ENCODE measurements at places on chromosomes 12 and 14. TPM values are rescaled to one million over a fixed set of nuclear protein-coding genes. Genes with fewer than 3 reads are reported as not detected.
A peak's percentile ranks its signal among the peaks of the same experiment; 100 is the strongest.

The RIPK3 gene
- total RNA-seq = 3.6 TPM

The ANKRD33 gene
- total RNA-seq = not detected

The C14orf132 gene
- 4.8 TPM for total RNA-seq

The LRIG3 gene
- 4.5 TPM for total RNA-seq

The PDE3A gene
- 161 TPM for total RNA-seq

The PACS2 gene
- total RNA-seq = 64.0 TPM

The PTPRB gene
- 38.7 TPM for total RNA-seq

GRCh38 chr12:55965941-55966407 is at the start of gene PMEL:
PMEL (minus strand) TSS chr12:55966042; CDS start chr12:55966011, 31 bp downstream.
- DNase-seq = no peak
- H3K4me3 ChIP-seq = peak within 1 kb of the TSS; percentile 95
- peak within 1 kb of the TSS; percentile 86 for H3K27ac ChIP-seq

DNA sequence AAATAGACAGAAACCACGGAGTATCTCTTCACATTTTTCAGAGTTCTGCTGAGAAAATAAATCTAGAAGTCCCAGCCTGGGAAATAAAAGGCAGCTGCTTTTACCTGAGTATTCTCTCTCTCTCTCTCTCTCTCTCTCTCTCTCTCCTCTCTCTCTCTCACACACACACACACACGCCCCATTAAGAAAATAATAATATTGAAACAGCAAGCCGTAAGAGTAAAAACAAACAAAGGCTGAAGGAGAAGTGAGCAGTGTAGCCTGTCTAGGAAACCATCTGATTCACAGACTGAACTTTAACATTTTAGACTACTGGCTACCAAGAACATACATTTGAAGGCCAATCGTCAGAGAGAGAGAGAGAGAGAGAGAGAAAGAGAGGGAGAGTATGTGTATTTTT is 8.4 kb downstream of the PTHLH start:
- DNase-seq = no peak
- peaks cover 15% of the 10 kb centered on the region for H3K4me1 ChIP-seq

DNA sequence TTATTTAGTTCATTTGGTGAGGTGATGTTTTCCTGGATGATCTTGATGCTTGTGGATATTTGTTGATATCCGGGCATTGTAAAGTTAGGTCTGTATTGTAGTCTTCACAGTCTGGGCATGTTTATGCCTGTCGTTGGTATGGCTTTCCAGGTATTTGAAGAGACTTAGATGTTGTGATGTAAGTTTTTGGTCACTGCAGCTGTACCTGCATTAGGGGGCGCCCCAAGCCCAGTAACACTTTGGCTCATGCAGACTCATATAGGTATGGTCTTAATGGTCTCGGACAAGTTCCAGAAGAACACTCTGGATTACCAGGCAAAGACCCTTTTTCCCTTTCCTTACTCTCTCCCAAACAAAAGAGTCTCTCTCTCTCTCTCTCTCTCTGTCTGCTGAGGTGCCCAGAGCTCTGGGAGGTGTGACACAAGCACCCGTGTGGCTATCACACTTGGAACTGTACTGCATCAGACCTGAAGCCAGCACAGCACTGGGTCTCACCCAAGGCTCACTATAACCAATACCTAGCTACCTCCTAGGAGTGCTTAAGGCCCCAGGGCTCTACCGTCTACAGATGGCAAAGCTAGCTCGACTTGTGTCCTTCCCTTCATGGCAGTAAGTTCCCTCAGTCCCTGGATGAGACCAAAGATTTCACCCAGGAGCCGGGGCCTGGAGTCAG is 425.8 kb upstream of the ATXN7L3B start:
- H3K27me3 ChIP-seq = no peaks in the 10 kb centered on the region
- H3K36me3 ChIP-seq = no peaks in the 10 kb centered on the region
- DNase-seq = no peak
- no peaks in the 10 kb centered on the region for H3K4me1 ChIP-seq

DNA sequence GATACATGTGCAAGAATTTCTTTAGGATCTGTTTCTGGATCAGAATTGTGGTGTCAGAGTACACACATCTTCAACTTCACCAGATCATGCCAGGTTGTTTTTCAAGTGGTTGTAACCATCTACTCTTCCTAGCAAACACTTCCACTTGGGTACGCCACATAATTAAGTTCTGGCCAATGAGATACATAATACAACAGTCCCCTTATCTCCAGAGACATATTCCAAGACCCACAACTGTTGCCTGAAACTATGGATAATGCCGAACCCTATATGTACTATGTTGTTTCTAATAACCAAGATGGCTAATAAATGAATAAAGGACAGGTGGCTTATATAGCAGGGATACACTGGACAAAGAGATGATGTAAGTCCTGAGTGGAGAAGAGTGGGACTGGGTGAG is 2.5 kb upstream of the CHPT1 start:
- H3K27me3 ChIP-seq = no peaks in the 10 kb centered on the region
- DNase-seq = no peak
- H3K4me1 ChIP-seq = peaks cover 43% of the 10 kb centered on the region
- no peaks in the 10 kb centered on the region for H3K36me3 ChIP-seq
- no peak overlapping the region for H3K27ac ChIP-seq
- no peak overlapping the region for H3K4me3 ChIP-seq

DNA sequence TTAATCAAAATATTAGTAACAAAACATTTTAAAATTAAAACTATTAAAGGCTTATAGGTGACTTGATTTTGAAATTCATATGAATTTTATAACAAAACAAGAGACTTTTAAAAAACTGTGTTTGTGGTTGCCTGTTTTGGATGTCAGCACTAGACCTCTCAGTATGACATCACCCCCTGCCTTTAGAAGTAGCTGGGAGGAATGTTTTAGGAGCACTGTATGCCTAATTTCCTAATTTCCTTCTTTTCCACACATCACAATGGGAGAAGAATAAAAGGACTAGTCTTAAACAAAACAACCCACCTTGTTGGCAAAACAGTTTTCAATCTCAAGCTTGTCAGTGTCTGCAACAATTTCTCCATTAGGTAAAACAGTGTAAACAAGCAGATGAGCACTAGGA is 48.1 kb upstream of the PZP start:
- H3K36me3 ChIP-seq = no peaks in the 10 kb centered on the region
- no peak for DNase-seq
- no peaks in the 10 kb centered on the region for H3K27me3 ChIP-seq
- no peak overlapping the region for H3K27ac ChIP-seq

- H3K27ac ChIP-seq = peak overlapping the region; percentile 16
- H3K27me3 ChIP-seq = no peaks in the 10 kb centered on the region
- no peak overlapping the region for H3K4me3 ChIP-seq
- H3K36me3 ChIP-seq = peaks cover 8% of the 10 kb centered on the region
- DNase-seq = peak; percentile 26
Observed at GRCh38 chr14:89589400-89590118, 172.5 kb upstream of the FOXN3 start.

GRCh38 chr14:102955636-102956408 is 33.4 kb downstream of the AMN start:
- no peak for DNase-seq
- H3K27ac ChIP-seq = no peak overlapping the region
- H3K4me1 ChIP-seq = peaks cover 5% of the 10 kb centered on the region
- no peak overlapping the region for H3K4me3 ChIP-seq
- peaks cover 99% of the 10 kb centered on the region for H3K36me3 ChIP-seq

DNA sequence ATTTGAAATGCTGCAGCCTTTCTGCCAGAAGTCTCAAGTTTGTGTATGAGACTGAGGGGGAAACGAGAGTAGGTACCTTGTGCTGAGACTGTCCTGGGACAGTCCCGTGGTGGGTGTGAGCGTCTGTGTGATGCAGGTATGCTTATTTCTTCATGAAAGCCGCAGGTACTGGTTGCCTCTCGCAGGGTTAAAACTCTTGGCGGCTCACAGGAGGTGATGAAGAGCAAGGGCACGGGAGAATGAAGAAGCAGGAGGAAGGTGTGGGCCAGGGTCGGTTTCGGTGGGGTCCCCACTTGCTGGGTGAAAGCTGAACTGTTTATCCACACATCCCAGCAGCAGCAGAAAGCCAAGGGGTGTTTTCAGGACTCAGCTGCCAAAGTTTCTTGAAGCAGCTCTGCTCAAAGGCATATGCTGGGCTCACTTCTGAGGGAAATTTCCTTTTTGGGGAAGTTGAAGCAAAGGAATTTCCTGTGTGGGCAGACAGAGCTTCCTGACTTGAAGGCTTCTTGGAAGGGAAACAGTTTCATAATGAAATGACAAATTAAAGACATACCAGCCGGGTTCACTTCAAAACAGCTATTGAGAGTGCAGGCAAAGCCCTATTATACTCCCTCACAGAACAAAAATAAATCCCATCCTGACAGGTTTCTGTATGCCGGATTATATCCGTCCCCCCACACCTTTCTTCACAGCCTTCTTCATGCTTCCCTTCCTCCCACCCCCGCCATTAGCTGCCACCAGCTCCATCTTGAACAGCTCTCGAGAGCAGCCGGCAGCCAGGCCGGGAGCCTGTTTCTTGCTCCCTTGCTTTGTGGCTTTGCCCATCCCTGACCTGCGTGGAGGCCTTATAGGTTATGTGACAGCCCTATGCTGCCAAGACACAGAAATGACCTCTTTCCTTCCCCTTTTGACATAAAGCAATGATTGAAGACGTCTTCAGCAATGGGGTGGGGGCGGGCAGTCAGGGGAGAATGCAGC is 116.6 kb downstream of the ETV6 start:
- H3K4me1 ChIP-seq = peaks cover 96% of the 10 kb centered on the region
- H3K27ac ChIP-seq = peak overlapping the region; percentile 87
- H3K4me3 ChIP-seq = peak overlapping the region; percentile 42
- DNase-seq = no peak
- no peaks in the 10 kb centered on the region for H3K36me3 ChIP-seq

DNA sequence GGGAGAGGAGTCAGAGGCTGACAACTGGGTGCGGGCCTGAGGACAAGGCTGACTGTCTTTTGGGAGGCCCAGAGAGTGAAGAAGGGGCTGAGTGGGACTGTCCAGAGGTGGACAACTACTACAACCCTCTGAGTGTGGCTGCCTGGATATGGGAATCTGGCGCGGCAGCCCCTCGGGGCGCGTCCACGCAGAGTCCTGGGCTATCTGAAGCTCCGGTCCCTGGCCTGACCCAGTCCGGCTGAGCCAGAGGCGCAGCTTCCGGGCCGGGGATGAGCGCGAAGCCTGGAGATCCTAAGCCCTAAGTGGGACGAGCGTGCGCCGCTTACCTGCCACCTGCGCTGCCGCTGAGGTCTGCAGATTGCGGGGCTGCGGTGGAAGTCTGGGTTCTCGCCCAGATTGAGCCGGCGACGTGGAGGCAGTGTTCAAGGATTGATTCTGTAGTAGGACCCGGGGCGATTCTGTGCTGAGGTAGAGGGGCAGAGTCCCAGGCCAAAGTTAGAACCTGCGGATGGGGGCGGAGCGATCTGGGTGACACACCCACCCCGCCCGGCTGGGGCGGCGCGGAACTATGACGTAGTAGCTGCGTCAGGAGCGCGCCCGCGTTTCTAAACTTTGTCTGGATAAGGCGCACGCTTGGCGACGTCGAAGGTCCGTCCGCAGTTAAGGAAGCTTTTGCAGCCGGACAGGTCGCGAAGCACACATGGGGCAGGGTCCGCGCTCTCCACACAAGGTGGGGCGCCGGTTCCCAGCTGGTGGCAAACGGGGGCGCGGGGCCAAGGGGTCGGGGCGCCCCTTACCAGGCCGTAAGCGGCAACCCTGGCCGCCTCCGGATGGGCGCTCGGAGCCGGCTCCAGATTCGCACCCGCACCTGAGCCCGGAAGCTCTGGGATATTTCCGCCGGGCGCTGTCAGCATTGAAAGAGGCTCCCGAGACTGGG is at the start of the genes DHRS1 and NOP9:
DHRS1 (minus strand) TSS at position 526 of the 937 bp plus-strand sequence. CDS start 674 bp downstream, outside the sequence.
NOP9 (plus strand) TSS at position 596 of the 937 bp plus-strand sequence; CDS start at position 701, 105 bp downstream.
- no peaks in the 10 kb centered on the region for H3K27me3 ChIP-seq
- H3K4me1 ChIP-seq = peaks cover 46% of the 10 kb centered on the region
- H3K4me3 ChIP-seq = peak within 1 kb of the TSS; percentile 98

All from left ventricle myocardium inferior (tissue), 1 donor.